ENCODE measurements at places on chromosomes 4 and X. TPM values are rescaled to one million over a fixed set of nuclear protein-coding genes. Genes with fewer than 3 reads are reported as not detected.

Gene TCP11X2
- total RNA-seq = not detected

Gene SHROOM4
- 2.8 TPM for total RNA-seq

Gene GDPD2
- total RNA-seq = 0.17 TPM

Gene GNL3L
- total RNA-seq = 37.5 TPM

Gene SPANXN4
- total RNA-seq = not detected

Gene NKX1-1
- total RNA-seq = not detected

Gene RAP1GDS1
- 91.9 TPM for total RNA-seq

Gene MFAP3L
- 9.1 TPM for total RNA-seq

Gene RNF150
- not detected for total RNA-seq

Gene TEX11
- total RNA-seq = not detected

GRCh38 chr4:78214078-78214477 lies 157.0 kb downstream of the FRAS1 start:
- DNase-seq = no peak

- DNase-seq = peak; percentile 54
Measured at GRCh38 chr4:184503869-184504300, 29.5 kb upstream of the IRF2 start.

DNA sequence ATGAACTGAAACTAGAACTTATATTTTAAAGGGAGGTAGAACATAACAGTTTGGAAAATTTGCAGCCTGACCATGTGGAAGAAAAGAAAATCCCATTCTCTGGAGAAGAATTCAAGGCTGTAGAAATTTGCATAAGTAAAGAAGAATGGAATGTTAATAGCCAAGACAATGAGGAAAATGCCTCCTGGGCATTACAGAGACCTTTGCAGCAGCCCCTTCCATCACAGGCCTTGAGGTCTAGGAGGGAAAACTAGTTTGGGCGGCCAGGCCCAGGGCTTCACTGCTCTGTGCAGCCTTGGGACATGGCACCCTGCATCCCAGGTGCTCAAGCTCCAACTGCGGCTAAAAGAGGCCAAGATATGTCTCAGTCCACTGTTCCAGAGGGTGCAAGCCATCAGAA lies 1506.8 kb downstream of the PCDH18 start:
- no peak for DNase-seq

DNA sequence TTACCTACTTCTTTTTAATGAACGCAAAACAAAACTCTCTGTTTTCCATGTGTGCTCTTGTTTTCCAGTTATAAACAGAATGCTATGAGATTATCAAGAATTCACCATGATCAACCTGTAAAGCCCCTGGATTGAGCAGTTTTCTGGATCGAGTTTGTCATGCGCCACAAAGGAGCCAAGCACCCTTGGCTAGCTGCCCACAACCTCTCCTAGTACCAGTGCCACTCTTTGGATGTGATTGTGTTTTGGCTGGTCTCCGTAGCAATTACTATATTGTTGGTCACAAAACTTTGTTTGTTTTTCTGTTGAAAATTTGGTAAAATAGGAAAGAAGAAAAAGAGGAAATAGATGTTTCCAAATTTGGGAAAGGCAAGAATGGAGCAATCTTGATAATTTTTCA lies 51.1 kb downstream of the UGT2B7 start:
- DNase-seq = no peak

- DNase-seq = no peak
Measured at GRCh38 chr4:155674669-155675071, 8.0 kb downstream of the GUCY1A1 start.

- DNase-seq = no peak
Measured at GRCh38 chr4:145867406-145867805, 71.2 kb downstream of the ZNF827 start.

- no peak for DNase-seq
Measured at GRCh38 chrX:117808426-117808825, 308.2 kb downstream of the KLHL13 start.

- no peak for DNase-seq
Measured at GRCh38 chr4:91256751-91257150, 1047.0 kb upstream of the GRID2 start.

- DNase-seq = no peak
Measured at GRCh38 chr4:104490096-104490769, 4.5 kb downstream of the CXXC4 start.

- DNase-seq = peak; percentile 32
Measured at GRCh38 chrX:20530406-20530921, 263.8 kb upstream of the RPS6KA3 start.

- DNase-seq = peak; percentile 61
Measured at GRCh38 chr4:83074086-83074704, 39.2 kb downstream of the COPS4 start.

GRCh38 chr4:105184316-105184980 lies 37.8 kb downstream of the TET2 start:
- no peak for DNase-seq

- DNase-seq = no peak
Measured at GRCh38 chrX:77431227-77431626, 16.0 kb upstream of the FGF16 start.

DNA sequence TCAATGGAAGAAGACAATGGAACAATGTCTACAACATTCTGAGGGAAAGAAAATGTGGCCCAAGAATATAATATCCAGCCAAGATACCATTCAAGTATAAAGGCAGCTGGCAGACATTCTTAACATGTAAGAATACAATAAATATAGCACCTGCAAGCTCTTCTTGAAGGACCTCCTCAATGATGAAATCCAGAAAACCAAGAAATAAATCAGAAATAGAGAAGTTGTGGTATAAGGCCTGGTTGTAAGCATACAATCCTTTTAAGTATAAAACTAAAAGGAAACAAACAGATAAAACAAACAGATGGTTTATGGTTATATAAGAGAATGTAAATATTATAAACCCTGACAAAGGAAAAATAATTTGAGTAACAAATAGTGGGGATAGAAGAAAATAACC lies 33.4 kb downstream of the SYTL4 start:
- no peak for DNase-seq

- no peak for DNase-seq
Measured at GRCh38 chrX:47683184-47683828, 24.3 kb upstream of the UXT start.

DNA sequence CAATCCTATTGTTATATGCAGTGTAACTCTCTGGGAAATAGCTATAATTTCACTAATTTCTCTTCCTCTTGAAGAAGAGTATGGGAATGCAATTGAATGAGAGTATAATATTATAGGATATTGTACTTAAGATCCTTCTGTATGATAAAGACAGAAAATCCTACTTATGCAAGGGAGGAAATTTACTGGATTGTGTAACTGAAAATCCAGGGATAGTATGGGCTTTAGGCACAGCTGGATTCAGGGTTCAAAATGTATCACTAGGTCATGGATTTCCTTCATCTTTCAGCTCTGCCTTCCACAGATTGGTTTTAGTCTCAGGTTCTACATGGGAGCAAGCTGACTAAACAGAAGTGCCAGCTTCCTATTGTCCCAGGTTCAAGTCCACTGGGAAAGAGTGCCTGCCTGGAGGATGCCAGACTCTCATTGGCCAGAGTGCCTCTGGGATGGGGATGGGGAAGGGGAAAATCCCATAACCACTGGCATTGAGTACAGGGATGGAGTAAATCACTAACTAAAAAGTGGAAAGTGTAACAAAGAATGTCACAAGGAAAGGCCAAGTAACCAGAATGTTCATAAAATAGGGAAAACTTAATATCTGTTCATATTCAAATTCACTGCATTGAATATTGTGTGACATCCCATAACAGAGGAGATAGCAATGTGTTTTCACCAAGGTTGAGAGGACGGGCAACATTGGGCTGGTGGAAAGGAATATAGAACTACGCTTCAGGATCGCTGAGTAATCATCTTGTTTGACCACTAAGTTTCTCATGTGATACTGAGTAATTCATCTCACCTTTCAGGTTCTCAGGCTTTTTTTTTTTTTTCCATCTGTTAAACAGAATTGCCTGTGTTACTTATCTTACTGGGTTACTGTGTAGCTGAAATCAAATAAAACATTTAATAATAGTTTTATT lies 75.7 kb downstream of the ANXA3 start:
- DNase-seq = peak; percentile 86

GRCh38 chr4:82733636-82734035 lies 65.0 kb downstream of the SCD5 start:
- DNase-seq = peak; percentile 92

GRCh38 chr4:151266497-151266896 lies 10.5 kb upstream of the PRSS48 start:
- no peak for DNase-seq

DNA sequence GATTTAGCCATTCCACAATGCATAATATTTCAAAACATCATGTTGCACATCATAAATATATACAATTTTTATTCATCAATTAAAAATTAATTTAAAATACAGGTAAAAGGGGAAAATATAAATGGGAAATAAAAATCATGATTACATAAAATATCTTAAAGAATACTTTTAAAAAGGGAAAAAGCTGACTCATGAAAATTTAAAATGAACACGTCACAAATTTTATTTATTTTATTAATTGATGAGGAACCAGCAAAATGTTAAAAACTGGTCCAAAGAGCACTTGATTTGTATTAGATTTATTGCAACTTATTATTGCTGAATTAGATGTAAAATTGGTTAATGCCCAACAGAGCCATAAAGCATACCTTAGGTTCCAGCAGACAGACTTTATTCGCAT lies 78.5 kb upstream of the ANK2 start:
- DNase-seq = no peak

DNA sequence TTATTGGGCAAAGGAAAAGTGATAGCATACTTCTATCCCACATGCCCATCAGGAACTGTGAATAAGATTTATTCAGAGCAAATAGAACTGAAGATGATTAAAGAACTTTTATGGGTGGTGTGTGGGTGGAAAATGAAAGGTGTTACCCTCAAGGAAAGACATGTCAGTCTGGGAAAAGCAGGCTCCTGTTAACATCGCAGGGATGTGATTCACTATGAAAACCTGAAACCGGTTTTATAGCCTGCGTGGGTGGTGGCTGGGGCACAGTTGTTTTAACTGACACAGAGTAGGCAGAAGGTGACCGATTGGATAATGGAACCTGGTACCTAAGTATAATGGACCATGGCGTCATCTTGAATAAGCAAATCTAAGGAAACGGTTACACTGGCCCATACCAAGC lies 61.3 kb upstream of the CASK start:
- DNase-seq = peak; percentile 86

GRCh38 chr4:132956962-132957361 lies 192.1 kb upstream of the PCDH10 start:
- DNase-seq = no peak

GRCh38 chr4:175998782-175999181 lies 66.9 kb upstream of the WDR17 start:
- peak; percentile 41 for DNase-seq

GRCh38 chr4:106194801-106195200 lies 121.2 kb downstream of the TBCK start:
- no peak for DNase-seq
